Activated naive CD4-positive, alpha-beta T cell (primary cell): ENCODE measurements at places on chromosomes 12 and 14.

GRCh38 chr12:32053881-32054624 is 52.6 kb upstream of the BICD1 start:
- DNase-seq, result no peak

DNA sequence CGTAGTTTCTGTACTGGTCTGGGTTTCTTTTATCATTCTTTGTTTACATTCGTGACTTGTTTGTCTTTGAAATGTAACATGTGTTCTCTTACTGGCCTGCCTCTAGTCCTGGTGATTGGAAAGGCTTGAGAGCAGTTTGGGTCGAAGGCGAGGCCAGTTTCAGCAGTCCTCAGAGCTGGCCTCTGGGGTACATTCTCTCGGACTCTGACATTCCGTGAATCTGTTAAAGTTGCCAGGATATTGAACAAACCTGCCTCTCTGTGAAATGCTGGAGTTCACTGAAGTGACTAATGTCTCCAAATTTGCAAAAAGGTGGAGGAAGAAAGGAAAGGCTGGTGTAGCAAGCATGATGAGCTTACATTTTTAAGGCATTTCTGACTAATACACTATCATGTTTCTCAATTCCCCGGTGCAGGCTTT is 1.5 kb downstream of the PLEKHA5 start:
- DNase-seq, result no peak

- no peak for DNase-seq
Observed at GRCh38 chr12:123384318-123384993, 524 bp downstream of the KMT5A start.

DNA sequence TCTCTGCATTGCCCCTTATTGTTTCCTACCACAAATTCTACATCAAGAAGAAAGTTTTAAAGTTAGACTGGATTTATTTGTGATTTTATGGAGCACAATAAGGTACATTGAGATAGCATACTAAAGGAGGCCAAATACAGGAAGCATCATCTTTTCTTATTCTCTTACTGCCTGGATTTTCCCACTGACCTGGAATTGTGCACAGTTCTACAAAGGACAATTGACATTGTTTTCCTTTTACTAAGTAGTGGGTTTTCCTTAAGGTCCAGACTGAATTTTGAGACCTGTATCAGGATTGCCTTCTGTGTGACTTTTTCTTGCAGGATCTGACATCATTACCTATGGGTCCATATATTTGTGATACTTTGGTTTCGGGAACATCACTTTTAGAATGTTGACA is 18.8 kb upstream of the ZNF140 start:
- DNase-seq, result no peak

GRCh38 chr12:129494260-129494659 is 409.6 kb downstream of the TMEM132D start:
- no peak for DNase-seq

DNA sequence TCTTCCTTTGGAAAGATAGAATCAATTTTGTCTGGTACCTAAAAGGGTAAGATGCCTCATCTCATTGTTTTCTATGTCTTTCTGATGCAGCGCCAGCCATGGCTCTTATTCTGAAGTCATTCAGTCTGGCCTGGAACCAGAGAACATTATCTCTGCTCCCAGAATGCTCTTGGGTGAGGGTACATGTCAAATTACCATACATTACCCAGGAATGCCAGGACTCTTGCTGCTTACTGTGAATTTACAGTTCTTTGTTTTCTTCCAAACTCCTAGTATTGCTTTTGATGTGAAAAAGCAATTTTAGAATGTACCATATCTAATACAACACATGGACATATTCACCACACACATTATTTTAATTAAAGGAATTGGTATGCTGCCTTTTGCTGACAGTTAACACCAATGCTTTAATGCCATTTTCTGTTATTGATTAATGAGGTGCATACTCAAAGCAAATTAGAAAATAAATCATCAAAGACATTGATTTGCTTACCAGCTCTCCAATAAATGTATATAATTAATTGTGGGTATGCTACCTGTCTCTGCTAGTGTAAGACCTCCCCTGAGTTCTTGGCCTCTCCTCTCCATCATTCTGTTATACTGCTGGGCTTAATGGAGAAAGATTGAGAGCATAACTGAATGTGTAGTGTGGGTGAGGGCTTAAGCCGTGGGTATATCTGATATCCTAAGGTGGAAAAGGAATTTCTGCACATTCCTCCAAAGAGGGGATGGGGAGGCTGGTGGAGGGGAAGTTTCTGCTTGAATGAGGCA is 337.7 kb downstream of the C12orf75 start:
- DNase-seq, result no peak

DNA sequence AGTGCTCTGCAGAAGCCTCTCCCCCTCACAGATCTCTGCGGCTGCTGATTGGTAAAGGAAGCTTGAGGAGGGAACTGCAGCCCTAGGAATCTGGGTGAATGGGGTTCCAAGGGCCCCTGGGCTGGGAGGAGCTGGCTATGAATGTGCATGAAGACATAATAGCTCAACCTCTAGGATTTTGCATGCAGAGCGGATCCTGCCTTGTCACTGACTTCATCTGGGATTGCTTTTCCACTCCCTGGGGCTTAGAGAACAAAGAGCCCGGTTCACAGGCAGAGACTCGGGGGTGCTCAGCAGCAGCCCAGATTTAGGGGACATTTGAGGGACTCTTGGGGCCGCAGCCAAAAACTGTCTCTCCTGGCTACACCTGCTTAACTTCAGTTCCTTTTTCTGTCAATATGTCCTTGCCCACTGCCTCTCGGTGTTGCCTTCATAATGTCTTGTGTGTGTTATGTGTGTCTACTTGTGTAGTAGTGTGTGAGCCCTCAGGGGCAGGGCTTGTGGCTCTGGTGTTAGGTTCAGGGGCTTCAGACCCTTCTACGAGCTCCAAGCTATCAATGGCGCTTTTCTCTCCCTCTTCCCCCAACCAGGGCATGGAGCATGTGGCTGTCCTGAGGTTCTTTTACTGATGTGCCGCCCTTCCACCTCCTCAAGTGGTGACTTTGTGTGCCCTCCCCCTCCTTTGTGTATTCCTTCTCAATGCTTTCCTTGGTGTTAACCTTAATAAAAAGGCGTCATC is 1.9 kb downstream of the CCDC184 start:
- no peak for DNase-seq

GRCh38 chr14:67951529-67952135 is 132.1 kb downstream of the RAD51B start:
- no peak for DNase-seq

- DNase-seq, result no peak
Observed at GRCh38 chr12:30461026-30461615, 234.5 kb downstream of the IPO8 start.

DNA sequence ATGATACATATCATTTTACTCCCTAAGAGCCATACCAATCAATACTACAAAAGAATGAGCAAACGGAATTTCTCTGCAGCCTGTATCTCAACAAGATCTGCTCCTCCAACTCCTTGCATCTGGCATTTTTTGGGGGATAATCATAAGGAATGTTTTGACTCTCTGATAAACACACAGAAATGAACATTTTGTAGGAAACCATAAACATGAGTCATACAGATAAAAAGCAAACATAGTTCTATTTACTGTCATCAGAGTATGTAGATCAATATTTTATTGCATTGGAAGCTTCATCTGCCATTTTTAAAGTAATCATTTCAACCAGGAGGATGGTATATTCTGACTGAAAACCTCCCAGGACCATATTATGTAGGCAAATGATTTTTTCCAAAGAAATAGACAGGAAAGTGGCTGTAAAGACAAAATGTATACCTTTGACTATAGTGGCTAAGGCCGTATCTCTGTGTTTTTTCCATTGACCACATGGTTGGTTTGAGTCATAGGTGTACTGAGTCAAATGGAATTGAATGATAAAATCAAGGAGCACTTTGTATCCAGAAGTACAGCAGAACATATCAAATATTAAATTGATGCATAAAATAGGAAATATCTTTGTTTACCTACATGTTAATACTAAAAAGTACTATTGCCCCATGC is 32.4 kb upstream of the CD69 start:
- DNase-seq, result no peak

GRCh38 chr12:69474456-69474855 is 4.3 kb downstream of the FRS2 start:
- no peak for DNase-seq

DNA sequence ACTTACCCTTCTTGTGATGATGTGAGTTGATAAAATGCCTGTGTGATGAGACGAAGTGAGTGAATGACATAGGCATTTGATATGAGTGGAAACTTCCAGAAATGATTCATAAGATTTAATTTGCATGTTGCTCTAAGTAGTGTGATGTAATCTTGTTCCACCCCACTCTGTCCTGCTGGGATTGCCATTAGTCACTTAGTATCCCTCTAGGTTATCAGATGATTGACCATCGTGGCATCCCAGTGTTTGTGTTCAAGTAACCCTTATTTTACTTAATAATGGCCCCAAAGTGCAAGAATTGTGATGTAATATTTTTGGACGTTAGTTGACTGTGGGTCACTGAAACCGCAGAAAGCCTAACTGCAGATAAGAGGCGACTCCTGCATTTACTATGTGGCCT is 214.4 kb upstream of the DIO2 start:
- DNase-seq, result no peak

GRCh38 chr12:60195483-60195882 is 599.7 kb downstream of the SLC16A7 start:
- DNase-seq, result no peak

DNA sequence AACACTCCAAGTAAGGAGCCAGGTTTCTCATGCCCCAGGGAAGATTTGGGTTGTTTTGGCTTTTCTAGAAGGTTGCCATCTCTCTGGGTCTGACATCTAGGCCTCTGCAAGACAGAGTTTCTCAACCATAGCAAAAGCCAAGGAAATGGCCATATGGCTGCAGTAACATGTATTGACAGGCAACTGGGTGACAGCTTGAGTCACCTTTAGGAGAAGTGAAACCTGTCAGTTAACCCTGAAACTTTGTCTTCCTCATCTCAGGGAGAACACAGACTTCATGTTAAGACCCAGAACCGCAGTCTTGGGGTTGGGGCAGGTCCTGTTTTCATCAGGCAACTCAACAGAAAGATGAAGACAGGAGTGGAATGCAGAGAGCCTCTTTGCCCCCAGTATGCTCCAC is 46.0 kb upstream of the PLBD1 start:
- no peak for DNase-seq

DNA sequence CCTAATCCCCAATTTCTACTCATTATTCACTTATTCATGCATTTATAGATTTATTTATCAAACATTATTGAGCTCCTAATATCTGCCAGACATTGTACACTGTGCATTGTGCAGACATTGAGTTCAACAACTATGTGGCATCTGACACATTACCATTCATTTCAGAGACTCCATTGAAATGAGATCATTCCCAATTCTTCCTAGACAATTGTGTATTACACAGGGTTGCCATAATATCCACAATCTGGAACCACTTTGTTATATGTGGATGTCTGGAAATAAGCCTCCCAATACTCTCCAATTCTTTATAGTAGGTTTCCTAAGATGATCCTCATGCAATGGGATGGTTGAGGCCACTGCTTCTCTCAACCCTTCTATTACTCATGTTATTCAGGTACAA is 165.0 kb downstream of the OTOGL start:
- no peak for DNase-seq

- no peak for DNase-seq
Observed at GRCh38 chr12:132302466-132303358, 26.7 kb downstream of the GALNT9 start.

- DNase-seq, result no peak
Observed at GRCh38 chr14:56524971-56525677, 54.5 kb upstream of the TMEM260 start.

- DNase-seq, result no peak
Observed at GRCh38 chr14:76268700-76269099, 107.2 kb upstream of the ESRRB start.

DNA sequence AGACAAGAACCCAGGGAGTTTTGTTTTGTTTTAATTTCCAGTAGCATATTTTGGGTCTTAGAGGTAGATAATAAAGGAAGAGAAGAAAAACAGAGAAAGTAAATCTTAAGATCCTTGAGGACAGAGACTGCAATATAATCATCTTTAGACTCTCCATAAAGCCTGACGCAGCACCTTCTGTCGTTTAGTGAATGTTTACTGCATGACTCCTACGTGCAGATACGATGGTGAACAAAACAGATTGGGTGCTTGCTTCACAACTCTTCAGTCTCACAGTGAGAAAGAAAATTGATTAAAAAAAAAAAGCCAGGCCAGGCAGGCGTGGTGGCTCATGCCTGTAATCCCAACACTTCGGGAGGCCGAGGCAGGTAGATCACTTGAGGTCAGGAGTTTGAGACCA is 86.9 kb downstream of the STON2 start:
- DNase-seq, result no peak

GRCh38 chr12:9449181-9449580 is 158.5 kb downstream of the KLRB1 start:
- no peak for DNase-seq

DNA sequence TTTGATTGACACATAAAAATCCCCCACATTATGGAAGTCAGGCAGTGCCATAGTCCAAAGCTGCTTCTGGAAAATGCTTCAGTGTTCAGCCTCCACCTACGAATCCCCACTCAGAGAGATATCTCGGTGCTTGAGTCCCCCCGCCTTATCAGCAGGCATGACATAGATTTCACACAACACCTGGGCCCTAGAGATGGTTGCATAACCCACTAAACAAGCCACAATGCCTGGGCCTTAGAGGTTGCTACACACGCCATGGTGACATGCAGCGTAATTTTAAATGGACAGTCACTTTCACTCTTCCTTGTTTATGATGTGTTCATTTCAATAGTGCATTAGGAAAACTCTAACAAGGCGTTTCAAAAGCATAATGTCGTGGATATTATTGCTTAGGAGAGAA is 38.0 kb downstream of the CCDC60 start:
- DNase-seq, result no peak

DNA sequence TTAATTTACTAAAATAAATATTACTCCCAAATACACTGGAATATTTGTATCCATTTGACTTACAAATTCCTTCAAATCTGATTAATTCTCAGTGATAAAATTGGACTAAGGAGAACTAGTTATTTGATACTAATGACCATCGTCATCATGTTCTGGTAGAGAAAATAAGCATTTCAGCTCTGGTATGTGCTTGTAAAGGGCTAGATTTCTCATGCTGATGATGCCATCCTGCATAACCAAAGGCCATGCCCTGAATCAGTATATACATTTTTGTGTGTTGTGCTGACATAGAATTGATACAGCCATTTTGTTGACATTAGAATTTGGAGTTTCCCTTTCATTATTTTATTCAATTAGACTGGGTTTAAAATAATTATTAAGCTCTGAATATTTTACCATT is 148.9 kb downstream of the PCNX1 start:
- no peak for DNase-seq

- no peak for DNase-seq
Observed at GRCh38 chr14:82759656-82760055, 1226.0 kb upstream of the SEL1L start.

- DNase-seq, result no peak
Observed at GRCh38 chr14:32370714-32371113, 41.6 kb downstream of the AKAP6 start.

GRCh38 chr12:132558042-132558856 is 52.1 kb downstream of the LRCOL1 start:
- DNase-seq, result no peak

DNA sequence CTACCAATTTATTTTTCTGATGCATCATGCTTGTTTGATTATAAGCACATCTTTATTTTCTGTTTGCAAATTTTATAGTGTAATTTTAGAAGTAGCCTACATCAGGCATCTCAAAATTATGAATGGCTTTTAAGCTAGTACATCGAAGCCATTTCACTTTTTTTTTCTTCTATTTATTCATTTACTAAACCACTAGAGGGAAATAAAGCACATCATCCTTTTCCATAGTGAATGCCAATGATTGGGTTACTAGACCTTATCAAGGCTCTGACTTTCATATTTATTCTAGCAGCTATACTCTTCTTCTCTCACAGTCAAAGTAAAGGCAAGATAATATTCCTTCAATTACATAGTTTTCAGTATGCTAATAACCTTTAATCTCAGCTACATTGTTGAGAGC is 736.4 kb upstream of the LRFN5 start:
- DNase-seq, result no peak
